Stromal cell of bone marrow (primary cell): ENCODE measurements at places on chromosomes 16 and 17.
A peak's percentile ranks its signal among the peaks of the same experiment; 100 is the strongest.

DNA sequence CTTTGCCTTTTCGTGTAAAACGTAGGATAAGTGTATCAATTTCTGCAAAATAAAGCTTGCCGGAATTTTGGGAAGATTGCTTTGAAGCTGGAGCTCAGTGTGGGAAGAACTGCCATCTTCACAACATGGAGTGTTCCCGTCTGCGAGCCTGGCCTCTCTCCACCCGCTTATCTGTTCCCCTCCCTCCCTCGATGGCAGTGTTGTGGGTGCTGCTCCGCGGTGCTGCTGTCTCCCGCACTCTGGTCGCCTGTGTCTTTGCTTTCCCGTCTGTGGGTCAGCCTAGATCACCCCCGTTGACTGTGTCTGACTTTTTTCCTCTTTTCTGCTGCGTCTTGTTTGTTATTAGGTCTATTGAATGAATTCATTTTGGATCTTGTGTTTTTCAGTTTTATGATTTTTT, 17.0 kb downstream of the ACSF3 start:
- no peak for DNase-seq

DNA sequence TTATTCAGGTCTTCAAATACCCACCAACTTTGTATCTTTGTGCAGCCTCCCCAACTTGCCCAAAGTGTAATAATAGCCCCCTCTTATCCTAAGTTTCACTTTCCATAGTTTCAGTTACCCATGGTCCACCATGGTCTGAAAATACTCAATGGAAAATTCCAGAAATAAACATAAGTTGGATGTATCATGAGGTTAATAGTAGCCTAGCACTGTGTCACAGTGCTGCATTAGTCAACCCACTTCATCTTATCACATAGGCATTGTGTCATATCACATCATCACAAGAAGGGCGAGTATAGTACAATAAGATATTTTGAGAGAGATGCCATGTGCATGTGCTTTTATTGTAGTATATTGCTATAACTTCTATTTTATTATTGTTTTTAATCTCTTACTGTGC, 21.9 kb downstream of the OMG start:
- DNase-seq: no peak

DNA sequence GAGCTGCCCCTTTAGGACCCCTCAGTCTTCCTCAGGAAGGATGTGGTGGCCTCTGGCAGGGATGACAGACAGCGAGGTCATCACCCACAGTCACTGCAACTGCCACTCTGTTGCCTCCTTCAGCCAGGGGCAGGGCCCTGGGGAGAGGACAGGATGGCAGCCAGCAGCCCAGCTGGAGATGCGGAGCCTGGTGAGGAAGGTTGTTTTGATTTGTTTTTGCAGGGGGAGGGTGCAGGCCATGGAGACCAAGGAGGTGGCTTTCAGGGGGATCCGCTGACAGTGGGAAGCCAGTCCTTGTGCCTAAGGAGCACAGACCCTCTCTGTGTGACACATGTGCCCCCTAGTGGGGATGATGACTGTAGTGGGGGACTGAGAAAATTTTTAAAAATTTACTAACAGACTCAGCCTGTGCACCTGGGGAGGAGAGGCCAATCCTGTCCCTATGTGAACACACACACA, 7.4 kb downstream of the PRCD start:
- peak; percentile 54 for DNase-seq

DNA sequence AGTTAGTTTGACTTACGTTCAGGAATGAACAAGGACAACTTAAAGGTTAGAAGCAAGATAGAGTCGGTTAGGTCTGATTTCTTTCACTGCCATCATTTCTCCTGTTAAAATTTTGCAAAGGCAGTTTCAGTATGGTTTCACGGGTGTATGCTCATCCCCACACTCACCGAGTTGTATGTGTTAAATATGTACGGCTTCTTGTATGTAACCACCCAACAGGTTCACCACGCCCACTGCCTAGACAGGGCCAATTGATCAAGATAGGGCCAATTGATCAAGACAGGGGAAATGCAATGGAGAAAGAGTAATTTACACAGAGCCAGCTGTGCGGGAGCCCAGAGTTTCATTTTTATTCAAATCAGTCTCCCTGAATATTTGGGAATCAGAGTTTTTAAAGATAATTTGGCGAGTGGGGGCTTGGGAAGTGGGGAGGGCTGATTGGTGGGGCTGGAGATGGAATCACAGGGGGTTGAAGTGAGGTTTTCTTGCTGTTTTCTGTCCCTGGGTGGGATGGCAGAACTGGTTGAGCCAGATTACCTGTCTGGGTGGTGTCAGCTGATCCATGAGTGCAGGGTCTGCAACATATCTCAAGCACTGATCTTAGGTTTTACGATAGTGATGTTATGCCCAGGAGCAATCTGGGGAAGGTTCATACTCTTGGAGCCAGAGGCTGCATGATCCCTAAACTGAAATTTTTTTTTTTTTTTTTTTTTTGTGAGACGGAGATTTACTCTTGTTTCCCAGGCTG, 62.4 kb upstream of the PLCG2 start:
- DNase-seq: no peak

DNA sequence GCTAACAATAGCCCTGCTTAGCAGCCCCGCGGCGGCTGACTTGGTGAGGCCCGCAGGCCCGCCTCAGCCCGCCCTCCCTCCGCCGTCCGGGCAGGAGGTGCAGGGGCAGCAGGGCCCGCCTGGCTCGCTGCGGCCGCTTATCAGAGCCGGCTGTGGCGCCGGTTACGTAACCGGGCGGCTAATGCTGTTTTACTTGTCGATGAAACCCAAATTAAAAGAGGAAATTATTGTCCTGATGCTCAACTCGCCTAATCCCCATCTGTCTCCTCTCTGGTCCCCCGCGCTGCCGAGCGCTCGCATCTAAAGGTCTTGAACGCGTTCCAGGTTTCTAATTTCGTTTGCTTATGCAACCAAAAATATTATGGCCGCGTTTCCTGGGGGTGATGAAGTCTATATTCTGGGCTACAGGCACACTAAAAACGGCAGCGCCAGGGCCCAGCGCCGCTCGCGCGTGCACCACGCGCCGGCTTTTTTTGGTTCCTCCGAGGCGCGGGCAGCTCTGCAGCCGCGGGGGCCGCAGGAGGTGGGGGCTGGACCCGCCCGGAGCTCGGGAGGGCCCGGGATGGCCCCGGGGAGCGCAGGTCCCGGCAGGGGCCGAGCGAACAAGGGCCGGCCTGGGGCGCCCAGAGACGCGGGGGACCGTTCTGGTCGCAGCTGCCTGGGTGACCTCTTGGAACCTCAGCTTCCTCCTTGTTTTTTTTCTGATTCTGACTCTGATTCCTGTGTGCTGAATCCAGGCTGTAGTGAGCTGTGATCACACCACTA, 65.2 kb upstream of the TOB1 start:
- DNase-seq: peak; percentile 80

GRCh38 chr16:56605475-56605874, 2.9 kb upstream of the MT2A start:
- DNase-seq: no peak
